ENCODE measurements at places on chromosomes 5 and 9.

- peak; percentile 21 for DNase-seq
Measured at GRCh38 chr9:37746448-37747270, 6.9 kb upstream of the TRMT10B start.

GRCh38 chr5:146337264-146337904, 1.3 kb upstream of the POU4F3 start:
- DNase-seq, result no peak

DNA sequence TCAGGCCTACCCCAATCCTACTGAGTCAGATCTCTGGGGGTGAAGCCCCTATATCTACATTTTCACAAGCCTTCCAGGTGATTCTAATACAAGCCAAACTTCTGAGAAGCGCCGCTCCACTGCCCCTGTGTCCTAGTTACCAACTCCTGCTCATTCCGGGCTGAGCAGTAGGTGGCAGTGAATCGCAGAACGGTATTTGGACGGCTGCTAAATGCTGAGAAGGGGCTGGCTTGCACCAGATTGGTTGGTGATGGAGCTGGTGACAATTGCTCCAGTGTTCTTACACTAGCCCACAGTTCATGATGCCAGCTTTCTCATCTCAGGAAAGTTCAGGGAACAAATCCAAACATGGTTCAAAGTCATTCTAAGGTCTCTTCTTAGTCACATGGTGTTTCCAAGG, 31.1 kb upstream of the FGF1 start:
- DNase-seq, result peak; percentile 64

DNA sequence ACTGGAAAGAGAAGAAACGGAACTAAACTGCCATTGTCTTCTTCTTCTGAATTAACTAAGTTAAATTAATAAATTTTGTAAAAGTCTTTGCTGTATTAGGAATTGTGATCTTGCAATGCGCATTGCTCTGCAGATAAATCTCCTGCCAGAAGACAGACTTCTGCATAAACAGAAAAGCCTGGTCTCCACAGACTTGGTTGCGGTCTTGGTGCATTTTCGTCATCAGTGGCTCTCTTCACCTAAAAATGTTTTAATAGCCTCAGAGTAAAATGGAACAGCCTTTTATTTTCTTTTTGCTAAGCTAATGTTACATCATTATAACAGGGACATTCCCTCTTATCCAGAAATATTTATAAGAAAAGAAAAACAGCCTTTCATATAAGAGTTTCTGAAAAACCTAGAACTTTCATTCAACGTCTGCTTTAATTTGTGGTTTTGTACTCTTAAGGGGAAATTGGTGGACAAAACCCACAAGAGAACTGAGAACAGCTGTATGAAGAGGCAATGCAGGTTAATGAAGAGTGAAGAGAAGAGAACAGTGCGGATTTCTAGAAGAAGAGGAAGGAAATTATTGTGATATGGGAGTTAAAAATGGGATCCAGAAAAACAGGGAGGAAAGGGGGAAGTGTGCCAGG, 10.1 kb downstream of the IFNA5 start:
- no peak for DNase-seq

- DNase-seq, result peak; percentile 52
Measured at GRCh38 chr5:77259476-77259875, 49.0 kb downstream of the PDE8B start.

DNA sequence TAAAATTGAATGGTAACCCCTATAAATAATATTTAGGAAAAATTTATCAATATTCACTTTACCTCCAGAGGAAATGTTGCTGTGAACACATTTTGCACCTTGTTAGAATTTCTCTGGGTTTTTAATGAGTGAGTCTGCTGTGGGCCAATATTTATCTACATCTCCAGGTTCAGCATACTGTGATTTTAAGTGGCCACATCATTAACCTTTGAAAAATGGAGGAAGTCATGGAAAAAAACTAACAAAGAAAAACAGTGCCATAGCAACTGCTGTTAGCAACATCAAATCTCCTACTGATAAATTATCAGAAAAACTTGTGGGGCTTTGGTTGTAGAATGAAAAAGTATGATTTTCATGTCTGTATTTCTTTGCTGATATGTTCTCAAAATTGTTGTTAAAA, 55.0 kb downstream of the CD180 start:
- no peak for DNase-seq

DNA sequence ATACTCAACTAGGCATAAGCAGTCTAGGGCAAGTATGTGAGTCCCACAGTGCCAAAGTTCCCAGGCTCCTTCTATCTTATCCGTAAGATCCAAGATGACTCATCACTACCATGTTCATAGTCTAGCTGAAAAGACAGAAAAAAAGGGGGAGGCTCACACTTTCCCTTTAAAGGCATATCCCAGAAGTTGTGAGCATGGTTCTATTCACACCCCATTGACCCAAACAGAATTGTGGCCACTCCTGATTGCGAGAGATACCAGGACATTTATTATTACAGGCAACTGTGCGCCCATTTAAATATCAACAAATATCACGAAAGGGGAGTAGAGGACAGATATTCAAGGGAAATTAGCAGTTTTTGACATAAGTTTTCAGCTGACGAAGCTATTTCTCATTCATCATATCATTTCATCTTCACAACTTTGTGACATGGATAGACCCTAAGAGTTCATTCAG, 8.1 kb upstream of the PFDN1 start:
- peak; percentile 90 for DNase-seq

DNA sequence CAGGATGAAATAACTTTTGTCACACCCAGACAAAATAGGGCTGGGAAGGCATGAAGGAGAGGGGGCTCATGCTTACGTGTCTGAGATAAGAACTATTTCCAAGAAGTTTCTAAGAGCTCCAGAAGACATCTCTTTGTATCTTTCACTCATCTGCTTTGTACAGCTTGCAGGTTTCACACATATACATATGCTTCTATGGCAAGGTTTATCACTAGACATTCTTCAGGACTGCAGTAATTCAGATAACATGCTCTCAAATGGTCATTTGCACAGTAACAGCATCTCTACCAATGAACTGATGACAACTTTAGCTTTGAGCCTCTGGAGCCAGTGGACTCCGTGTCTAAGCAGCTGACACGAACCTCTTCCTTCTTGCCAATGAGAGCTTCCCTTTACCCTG, 3.2 kb downstream of the OR1J1 start:
- DNase-seq, result no peak

- no peak for DNase-seq
Measured at GRCh38 chr5:141812512-141812911, 65.7 kb downstream of the PCDH1 start.

GRCh38 chr9:36992501-36993316, 41.4 kb downstream of the PAX5 start:
- DNase-seq, result no peak

DNA sequence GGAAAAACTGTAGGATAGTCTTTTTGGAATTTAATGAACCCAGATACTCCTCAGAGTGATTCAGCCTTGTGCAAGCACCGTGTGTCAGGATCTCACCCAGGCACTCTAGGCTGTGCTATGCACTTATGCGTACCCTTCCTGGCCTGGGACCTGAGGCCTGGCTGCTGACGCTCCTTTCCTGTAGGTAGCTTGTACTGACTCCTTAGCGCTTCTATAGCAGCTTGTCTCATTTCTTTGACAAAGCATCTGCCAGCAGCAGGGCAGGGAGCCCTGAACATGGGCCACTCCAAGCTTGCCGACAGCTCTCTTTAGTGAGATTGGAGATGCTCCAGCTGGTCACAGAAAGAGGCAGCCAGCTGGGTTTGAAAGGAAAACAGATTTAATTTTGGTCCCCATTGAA, 147.3 kb downstream of the SGCD start:
- DNase-seq, result peak; percentile 54

GRCh38 chr5:172005708-172006320, 624 bp downstream of the FBXW11 start:
- DNase-seq, result no peak

GRCh38 chr9:2486988-2487387, 134.6 kb upstream of the VLDLR start:
- peak; percentile 11 for DNase-seq

DNA sequence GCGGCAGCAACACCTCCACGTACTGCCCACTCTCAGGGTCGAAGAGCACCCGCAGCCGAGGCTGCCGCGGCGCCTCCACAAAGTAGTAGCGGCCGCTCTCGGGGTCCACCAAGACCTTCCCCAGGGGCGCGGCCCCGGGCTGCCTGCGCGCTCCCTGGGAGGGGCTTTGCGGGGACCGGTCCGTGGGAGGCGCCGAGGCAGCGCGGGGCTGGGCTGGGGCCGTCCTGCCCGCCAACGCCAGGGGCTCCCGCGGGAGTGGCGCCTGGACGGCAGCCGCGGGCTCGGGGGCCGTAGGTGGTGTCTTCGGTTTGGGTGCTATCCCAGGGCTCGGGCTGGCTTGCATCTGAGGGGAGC, 2.6 kb upstream of the MZB1 start:
- DNase-seq, result no peak

DNA sequence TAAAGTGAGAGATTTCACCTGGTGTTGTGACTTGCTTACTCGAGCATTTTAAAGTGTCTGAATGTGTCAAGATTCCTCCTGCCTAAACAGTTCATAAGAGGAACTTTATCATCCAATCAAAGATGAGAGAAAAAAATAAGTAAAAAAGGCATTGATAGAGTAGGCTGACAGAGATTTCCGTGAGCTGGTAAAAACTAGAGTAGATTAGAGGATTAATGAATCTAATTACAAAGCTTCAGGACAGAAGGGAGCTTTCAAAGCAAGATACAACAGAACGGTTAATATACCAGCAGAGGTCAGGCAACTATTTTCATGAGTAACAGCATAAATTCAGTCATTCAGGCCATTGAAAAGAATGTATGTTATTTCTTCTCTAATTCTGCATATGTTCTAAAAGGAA, 91.5 kb downstream of the ADAMTS6 start:
- DNase-seq, result no peak

GRCh38 chr5:104845541-104845940, 1283.0 kb upstream of the NUDT12 start:
- no peak for DNase-seq

DNA sequence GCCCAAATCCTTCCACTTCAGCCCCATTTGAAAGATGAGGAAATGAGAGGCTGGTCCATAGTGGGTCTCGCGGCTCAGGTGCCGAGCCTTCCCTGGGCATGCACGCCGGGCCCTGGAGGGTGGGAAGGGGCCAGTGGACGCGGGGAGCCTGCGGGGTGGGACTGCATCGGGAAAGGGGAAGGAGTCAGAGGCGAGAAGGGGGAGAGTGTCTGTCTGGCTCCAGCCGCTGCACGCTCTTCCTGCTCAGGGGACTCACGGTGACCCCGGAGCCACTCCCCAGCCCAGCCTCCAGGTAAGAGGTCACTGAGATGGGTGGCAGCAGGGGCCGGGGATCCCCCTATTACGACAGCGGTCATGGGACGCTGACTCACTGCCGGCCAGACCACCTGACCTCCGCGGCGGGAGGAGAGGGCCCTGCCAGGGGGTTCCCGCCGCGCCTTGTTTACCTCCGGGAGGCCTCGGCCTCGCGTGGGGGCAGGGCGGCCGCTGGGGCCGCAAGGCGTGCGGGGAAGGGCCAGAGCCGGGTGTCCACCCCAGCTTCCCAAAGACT, 1.9 kb upstream of the SQSTM1 start:
- peak; percentile 88 for DNase-seq

- no peak for DNase-seq
Measured at GRCh38 chr9:98869866-98870265, 62.4 kb downstream of the GALNT12 start.

GRCh38 chr5:16726538-16726946, 109.7 kb upstream of the RETREG1 start:
- no peak for DNase-seq

GRCh38 chr5:169917500-169917899, 62.8 kb downstream of the INSYN2B start:
- DNase-seq, result no peak

DNA sequence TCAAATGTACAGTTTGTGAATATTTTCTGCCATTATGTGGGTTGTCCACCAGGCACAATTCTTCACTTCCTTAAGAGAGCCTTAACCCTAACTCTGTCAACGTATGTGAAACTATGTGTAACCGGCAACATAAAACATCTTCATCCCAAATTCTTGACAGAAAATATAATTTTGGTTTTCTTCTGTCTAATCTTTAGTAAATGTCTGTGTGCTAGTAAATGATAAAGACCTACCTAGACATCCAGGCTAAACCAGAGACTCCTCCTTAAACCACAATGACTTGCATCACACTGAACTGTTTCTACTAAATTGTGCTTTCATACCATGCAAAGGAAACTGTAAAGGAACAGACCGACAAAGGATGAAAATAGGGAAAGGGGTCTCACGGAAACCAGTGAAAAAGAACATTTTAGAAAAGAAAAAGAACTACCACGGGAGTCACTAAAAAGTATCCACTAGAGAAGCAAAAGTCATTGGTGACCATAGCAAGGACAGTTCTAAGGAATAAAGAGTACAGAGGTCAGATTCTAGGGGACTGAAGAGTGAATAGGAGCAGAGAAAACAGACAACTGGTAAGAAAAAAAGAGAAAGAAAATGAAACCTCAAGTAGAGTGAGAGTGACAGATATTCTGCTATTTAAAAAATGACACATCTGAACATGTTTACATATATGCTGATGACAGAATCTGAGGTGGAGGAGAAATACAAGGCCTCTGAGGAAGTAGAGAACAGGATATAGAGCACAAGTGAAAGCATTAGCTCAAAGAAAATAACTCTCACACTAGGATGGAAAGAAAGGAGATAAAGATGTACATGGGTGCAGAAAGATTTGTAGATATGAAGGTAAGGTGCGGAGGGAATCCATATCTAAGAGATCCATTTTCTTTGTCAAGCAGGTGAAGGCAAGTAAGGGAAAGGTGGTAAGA, 49.4 kb downstream of the FNIP1 start:
- peak; percentile 28 for DNase-seq

DNA sequence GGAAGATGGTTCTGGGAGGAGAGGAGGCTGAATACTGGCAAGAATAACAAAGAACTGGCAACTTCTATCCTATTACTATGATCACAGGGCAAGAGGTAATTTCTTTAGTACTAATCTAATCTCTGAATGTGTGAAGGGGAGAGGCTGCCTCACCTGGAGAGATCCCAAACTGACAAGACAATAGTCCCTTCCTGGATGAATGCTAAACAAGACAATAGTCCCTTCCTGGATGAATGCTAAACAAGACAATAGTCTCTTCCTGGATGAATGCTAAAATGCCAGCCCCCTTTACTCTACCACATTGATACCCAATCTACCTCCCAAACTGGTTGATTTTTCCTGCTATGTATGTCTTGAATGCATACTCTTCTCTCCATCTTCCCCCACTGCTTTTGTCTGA, 145.2 kb downstream of the SIL1 start:
- no peak for DNase-seq

- DNase-seq, result peak; percentile 71
Measured at GRCh38 chr5:128920345-128921215, 44.7 kb upstream of the SLC27A6 start.

Measured in fibroblast of skin of right biceps (primary cell).